ENCODE measurements at places on chromosomes 2 and 18.

- DNase-seq: no peak
Observed at GRCh38 chr2:98771721-98772524, 41.0 kb upstream of the MGAT4A start.

GRCh38 chr18:63119647-63120046 lies 199.9 kb downstream of the BCL2 start:
- peak; percentile 30 for DNase-seq

DNA sequence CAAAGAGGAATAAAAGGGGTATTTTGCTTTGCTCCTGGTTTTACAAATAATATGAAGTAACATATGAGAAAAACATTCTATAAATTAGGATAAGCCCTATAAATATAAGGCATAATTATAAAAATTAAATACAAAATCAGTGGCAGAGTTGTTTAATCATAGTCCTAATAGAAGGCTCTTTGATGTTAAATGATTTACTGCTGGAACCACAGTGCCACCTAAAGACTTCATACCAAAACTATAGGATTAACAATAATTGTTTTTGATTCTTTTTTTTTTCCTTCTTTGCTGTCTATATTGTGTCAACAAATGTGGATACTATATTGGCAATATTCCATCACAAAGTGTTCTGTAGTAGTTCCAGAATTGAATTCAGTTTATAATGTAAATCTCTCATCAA lies 837.7 kb upstream of the SLC39A10 start:
- DNase-seq: no peak

DNA sequence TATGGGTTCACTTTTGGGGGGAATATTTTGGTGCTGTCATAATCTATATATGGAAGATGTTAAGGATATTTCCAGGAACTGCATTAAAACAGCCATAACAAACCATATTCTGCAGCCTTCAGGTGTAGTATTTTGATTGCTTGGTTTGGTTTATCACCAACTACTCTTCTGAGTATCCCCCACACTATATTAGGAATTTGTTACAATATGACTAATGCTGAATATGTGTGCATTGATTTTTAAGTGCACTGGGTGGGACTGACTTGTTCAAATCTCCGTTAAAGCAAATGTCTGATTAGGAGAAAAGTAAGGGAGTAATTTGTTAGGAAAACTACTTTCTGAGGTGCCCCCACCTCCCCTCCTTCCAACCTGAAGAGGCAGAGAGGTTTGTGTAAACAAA lies 47.7 kb downstream of the SPTBN1 start:
- no peak for DNase-seq

DNA sequence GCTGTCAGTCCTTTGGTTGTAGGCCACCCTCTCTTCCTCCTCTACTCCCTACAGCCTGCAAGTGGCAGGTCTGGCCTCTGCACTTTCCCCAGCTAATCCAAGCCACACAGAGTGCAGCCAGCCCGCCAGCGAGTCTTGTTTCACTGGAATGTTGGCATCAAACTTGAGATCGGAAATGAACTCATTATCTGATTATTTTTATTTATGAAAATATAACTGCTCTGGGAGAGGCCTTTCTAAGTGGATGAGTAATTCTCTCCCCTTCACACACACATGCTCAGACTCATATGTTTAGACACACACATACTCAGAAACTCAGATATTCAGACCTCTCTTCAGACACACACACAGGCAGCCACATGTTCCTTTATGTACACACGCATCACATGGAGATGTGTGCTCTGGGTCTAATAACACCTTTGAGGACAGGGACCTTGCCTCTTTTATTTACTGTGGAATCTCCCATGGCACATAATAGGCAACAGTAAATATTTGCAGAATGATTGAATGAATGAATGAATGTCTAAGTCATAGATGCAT lies 151.3 kb downstream of the ZFP36L2 start:
- DNase-seq: no peak
